ENCODE measurements at places on chromosomes 3 and 15. TPM values are rescaled to one million over a fixed set of nuclear protein-coding genes. Genes with fewer than 3 reads are reported as not detected.
A peak's percentile ranks its signal among the peaks of the same experiment; 100 is the strongest.

Gene CCR1
- not detected for total RNA-seq

Gene CCK
- total RNA-seq, result not detected

DNA sequence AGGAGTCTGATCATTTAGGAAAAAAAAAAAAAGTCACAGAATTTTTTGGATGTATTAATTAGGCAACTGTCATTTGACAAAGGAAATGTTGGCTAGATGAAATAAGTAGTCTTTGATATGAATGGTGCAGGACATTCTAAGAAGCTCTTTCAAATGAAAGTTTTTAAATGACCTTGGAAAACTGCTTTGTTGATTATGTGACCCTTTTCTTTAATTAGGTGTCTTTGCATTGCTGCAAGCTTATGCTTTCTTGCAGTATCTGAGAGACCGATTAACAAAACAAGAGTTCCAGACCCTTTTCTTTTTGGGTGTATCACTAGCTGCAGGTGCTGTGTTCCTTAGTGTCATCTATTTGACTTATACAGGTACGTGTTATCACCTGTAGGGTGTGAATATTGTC, 84.0 kb downstream of the STT3B start:
- no peak for DNase-seq

GRCh38 chr3:197458179-197458707, 97.5 kb downstream of the BDH1 start:
- DNase-seq, result no peak

- no peak for DNase-seq
Measured at GRCh38 chr15:89199746-89200145, 21.6 kb downstream of the RLBP1 start.

GRCh38 chr15:85800478-85801123, 5.9 kb upstream of the KLHL25 start:
- no peak for DNase-seq

- DNase-seq, result peak; percentile 78
Measured at GRCh38 chr3:17039594-17039993, 154.8 kb downstream of the PLCL2 start.

Data from pulmonary artery endothelial cell (primary cell).